NCI-H1436 treated with DMSO at 0.1 percent for 48 hours (cell line): ENCODE measurements at places on chromosomes 3 and 15.

DNA sequence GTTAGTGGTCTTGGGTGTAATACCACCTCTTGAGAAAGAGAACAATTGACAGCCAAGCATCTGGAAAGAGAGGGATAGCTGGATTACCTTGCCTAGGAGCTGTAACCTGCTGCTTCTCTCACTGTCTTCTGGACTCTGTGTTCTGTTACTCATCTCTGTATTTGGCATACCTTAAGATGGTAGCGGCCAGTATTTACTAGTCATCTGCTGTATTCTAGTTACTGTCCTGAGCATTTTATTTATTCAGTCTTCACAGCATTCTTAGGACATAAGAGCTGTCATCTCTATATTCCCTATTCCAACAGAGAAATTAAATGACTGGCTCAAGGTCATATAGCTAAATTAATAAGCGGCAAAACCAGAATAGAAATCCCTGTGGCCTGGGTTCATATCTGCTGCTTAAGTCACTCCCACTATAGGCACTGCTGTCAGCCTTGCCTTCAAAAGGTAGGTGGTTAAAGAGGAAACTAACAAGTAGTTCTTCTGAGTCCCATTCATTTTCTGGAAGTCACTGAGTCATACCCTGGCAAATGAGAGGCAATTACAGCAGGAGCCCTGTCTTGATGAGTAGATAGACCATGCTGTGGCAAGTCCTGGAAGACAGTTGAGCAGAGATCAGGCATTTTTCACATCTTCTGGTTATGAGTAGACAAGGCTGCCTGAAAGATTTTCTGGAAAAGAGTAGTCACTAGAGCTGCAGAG lies 68.2 kb downstream of the RAB7A start:
- no peak for DNase-seq

- DNase-seq, result no peak
These were observed 185.7 kb upstream of the TOPAZ1 start for GRCh38 chr3:44055951-44056350.

DNA sequence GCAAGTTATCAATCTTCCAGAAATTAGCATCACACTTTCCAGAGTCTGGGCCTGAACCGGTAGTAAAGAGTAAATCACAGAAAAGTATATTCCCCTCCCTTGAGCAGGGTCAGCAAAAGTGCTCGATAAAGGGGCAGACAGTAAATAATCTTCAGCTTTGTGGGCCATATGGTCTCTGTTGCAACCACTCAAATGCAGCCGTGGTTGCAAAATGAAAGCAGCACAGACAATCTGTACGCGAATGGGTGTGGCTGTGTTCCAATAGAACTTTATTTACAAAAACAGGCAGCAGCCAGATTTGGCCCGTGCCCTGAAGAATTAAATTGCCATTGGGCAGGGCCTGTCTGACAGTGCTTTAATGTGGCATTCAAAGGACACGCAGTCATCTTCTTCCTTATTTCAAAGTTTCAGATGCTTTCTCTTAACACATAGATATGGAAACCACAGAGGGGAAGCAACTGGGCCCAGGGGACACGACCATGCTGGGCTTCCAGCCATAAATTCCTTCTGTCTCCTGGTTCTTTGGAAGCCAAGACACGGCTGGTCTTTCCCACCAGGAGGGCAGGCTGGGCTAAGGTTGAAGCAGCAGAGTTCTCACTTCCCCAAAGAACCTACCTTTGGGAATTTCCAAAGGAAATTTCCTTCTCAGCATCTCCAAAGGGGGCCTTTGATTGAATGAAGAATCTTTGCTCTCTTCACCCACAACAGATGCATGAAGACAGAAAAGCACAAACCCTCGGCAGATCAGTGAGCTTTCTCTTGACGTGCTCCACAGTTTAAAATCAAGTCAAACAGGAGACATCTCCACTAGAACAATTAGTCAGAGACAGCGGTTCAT lies 489.8 kb upstream of the PROK2 start:
- no peak for DNase-seq

DNA sequence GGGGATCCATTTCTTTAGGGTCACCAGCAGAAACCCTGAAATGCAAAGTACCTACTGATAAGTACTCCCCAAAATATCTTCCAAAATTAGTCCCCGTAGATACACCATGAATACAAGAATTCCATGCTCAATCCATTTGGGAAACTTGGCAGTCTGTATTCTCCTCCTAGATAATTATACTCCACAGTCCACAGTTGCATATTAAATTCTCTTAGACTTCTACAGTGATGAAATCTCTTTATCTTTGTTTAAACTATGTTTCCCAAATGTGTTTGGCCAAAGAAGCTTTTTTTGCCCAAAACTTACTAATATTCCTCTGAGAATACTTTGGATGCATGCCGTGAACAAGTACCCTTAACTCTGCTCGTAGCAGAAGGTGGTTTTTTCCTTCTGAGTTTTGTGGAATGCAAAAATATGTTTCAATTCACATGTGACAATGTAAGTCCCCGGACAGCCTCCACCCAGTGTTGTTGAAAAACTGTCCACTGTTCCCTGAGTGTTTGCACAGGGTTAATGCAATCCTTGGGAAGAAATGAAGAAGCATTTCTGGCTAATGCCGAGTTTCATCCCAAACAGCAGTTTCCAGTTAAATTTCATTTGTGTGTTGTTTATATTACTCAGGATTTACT lies 126.7 kb downstream of the ARNT2 start:
- DNase-seq, result no peak

DNA sequence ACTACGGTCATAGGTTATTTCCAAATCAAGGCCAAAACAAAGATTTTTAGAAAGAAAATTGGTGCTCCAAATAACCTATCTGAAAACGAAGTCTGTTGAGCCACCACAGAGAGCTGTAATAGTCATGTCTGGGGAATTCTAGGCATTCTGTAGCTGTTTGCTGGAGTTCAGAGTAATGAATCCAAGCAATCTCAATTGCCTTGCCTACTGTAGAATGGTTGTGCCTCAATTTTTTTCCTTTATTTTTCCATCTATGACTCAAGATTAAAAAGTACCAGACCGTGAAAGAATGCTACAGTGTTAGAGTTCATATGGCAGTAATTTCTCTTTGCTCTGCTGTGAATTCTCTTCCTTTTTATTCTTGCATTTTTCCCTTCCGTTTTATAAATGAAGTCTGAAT lies 1007.2 kb upstream of the ALCAM start:
- DNase-seq, result no peak

DNA sequence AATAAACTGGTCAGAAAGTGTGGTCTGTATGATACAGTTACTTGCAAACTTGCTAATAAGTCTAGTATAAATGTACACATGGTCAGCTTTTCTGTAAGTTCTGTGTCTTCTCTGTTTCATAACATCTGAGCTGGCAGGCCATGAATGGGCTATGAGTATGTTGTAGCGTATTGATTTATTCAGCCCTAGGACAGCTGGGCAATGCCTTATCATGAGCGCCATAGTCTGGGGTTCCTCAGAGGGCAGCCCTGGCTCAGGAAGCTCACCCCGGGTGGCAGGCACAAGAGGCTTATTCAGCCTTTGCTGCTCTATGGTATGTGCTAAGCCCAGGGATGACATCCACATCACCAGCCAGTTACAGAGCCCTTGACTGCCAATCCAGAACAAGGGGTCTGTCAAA lies 50.7 kb upstream of the CCR2 start:
- no peak for DNase-seq

DNA sequence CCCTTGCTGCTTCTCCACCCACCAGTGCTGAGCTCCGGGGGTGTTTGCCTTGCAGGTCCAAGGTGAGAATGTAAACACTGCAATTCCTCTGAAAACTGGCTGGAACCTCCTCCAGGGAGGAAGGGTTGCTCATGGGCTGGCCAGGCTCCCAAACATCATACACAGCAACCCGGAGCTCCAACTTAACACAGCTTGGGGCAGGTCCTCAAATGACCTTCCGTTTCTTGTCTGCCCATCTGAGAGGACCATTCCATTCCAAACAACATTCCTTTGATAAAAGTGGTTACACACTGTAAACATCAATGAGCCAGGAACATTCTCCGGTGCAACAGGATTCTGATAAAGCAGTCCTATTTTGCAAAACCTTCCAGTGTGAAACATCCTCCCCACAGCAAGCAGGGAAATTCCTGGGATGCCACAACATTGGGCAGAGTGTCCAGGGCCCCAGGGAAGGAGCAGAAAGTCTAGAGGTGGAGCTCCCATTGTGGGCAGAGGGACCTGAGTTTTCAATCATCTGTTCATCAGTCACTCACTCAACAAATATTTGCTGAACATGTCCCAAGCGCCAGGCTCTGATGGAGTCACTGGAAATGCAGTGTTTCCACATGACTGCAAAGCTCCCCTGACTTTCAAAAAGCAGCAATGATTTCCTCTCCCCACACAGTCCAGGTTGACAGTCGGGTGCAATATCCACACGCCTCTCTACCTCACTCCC lies 7.3 kb upstream of the HEG1 start:
- DNase-seq, result no peak

- no peak for DNase-seq
These were observed 46.8 kb downstream of the MYO5A start for GRCh38 chr15:52481915-52482314.
